Psoas muscle (tissue), 8 donors: ENCODE measurements at places on chromosomes 7 and 10.

DNA sequence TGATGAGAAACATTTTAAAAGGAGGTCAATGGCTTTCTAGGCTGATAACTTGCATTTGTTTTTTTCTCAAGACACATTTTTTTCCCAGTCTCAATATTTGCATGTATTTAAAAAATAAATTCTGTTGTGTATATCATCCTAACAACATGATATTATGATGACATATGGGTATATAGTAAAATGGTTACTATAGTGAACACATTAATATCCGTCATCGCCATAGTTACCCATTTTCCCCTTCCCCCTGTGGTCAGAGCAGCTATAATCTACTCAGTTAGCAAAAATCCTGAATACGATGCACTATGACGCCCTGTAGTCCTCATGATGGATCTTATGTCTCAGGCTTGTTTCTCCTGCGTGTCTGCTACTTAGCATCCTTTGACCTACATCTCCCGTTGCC, 60.9 kb upstream of the ZPBP start:
- DNase-seq, result no peak

DNA sequence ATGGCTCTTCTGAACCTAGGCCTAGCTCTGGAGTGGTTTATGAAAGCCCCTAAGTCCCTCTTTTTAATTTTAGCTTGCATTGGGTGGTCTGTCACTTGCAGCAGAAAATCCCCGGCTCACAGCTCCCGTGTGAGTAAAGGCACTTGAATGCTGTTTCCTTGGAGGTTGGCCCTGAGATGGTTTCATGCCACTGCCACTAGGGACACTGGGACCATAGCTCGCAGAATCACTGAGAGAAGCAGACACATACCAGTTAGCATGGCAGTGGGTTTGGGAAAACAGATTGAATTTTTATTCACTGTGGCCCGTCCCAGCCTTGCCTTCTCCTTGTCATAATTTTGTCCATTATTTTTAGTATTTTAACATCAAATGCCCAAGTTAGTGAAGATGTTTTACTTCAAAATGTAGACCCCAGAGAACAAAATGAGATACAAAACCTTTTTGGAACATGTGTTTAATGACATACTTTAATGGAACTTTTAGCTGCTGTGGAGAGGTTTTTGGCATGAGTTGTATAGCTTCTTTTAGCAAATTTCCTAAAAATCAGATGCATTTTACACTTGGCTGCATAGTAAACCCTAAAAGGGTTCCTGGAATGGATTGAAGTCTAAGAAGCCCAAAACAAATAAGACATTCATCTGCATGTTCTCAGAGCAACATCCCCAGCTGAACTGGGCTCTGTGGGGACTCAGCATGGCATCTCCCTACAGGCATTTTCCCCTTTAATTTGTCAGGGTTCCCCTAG, 259.7 kb upstream of the PITRM1 start:
- no peak for DNase-seq

DNA sequence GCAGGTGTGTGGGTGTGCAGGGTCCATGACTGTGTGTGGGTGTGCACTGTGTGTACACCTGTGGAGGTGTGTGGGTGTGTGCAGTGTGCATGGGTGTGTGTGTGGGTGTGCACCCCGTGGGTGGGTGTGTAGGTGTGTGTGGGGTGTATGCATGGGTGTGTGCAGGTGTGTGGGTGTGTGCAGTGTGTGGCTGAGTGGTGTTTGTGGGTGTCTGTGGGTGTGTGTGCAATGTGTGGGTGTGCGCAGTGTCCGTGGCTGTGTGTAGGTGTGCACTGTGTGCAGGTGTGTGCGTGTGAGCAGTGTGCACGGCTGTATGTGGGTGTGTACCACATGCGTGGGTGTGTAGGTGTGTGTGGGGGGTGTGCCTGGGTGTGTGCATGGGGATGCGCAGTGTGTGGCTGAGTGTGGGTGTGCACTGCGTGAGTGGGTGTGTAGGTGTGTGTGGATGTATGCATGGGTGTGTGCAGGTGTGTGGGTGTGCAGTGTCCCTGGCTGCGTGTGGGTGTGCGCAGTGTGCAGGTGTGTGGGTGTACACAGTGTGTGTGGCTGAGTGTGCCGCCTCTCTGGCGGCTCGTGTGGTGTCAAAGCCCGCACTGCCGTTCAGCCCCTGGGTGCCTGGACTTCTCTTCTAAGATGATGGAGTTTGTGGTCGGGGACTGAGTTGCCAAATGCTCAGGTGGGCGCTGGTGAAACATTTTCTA, 208.3 kb downstream of the DNAJB6 start:
- no peak for DNase-seq

- DNase-seq, result no peak
Observed at GRCh38 chr7:136637813-136638212, 230.6 kb upstream of the CHRM2 start.

GRCh38 chr10:23310404-23310803, 34.2 kb downstream of the C10orf67 start:
- DNase-seq, result no peak

GRCh38 chr7:10436302-10436701, 537.4 kb upstream of the PHF14 start:
- DNase-seq, result no peak

DNA sequence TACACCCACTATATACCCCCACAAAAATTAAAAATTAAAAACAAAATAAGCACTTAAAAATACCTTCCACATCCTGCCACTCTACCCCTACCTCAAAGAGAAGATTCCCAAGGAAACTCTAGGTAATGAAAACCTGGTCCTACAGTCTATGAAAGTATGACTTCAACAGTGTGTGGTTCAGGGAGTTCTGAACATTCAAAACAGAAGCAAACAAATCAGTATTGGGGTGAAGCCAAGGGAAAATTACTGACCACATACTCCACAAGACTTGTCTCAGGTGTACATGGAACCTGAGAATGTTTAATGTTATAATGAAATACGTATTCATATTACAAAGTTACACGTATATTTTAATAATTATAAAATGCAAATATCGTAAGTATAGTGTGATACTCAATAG, 20.3 kb upstream of the LIPM start:
- no peak for DNase-seq

GRCh38 chr7:115676080-115676479, 354.5 kb downstream of the TFEC start:
- DNase-seq, result no peak

DNA sequence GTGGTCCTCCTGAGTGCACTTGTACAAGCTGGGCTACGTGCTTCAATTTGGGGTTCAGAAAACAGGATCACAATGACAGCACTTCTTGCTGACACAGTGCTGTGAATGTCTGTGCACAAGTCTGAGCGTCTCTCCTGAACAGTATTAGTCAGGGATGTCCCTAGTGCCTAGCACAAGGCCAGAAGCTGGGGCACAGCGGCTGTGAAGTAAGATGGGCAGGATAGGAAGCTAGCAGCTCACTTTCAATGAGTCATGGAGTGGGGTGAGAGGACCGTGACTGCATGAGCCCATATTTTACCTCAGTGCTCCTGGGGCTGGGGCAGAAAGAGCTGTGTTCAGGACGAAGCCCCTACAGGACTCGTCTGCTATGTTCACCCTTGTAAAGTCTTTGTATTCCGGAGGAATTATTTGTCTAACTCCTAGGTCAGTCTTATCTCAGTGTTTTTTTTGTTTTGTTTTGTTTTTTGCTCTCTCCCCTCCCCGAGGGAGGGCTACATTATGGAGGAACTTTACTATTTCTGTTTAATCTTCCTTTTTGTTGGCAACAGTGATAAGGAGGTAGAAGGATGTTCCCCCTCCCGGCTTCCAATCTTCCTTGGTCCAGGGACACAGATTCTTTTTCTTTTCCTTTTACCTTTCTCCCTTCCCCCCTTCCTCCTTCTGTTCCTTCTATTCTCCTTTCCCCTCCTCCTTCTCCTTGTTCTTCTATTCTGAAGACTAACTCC, 2.8 kb upstream of the LRMDA start:
- DNase-seq, result no peak

GRCh38 chr10:97673736-97674525, 13.1 kb downstream of the AVPI1 start:
- no peak for DNase-seq

DNA sequence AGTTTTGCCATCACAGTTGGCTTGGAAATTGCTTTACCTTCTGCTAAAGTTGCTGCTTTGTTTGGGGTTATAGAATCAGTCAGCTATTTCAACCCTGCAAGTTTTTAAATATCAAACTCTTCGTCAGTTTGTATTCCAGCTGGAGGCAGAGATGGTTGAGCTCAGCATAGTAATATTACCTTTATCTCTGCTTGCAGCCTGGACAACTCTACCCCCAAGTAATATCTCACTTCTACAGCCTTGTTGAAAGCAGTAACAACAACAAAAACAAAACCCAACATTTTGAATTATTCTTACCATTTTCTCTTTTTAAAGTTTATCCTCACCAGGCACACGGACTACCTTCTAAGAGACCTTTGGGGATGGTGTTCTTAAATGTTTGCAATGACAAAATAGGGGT, 239.1 kb upstream of the PHF14 start:
- DNase-seq, result no peak

GRCh38 chr10:1320739-1321320, 264.6 kb downstream of the WDR37 start:
- DNase-seq, result no peak

DNA sequence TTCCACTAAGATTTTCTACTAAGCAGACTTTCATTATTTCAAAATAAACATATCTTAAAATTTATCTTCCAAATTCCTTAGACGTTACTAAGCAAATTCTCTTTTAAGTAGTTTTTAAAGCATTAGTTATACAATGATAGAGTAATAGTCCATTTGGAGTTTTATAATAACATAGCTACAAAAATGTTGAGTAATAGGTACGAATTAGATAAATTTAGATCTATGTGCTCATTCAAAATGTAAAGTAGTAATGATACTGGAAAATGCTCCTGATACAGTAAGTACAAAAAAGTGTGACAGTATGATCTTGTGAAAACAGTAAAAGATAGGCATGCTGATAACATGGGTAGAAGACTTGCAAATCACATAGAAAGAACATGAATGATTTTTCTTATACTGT, 4.5 kb downstream of the DMTF1 start:
- no peak for DNase-seq

GRCh38 chr10:64846700-64847099, 1325.5 kb downstream of the REEP3 start:
- no peak for DNase-seq

GRCh38 chr7:101494602-101495329, 132.1 kb downstream of the COL26A1 start:
- peak; percentile 17 for DNase-seq

- DNase-seq, result no peak
Observed at GRCh38 chr10:67650558-67650957, 45.4 kb downstream of the CTNNA3 start.

GRCh38 chr10:103676058-103676785, 179.2 kb downstream of the SH3PXD2A start:
- peak; percentile 68 for DNase-seq

DNA sequence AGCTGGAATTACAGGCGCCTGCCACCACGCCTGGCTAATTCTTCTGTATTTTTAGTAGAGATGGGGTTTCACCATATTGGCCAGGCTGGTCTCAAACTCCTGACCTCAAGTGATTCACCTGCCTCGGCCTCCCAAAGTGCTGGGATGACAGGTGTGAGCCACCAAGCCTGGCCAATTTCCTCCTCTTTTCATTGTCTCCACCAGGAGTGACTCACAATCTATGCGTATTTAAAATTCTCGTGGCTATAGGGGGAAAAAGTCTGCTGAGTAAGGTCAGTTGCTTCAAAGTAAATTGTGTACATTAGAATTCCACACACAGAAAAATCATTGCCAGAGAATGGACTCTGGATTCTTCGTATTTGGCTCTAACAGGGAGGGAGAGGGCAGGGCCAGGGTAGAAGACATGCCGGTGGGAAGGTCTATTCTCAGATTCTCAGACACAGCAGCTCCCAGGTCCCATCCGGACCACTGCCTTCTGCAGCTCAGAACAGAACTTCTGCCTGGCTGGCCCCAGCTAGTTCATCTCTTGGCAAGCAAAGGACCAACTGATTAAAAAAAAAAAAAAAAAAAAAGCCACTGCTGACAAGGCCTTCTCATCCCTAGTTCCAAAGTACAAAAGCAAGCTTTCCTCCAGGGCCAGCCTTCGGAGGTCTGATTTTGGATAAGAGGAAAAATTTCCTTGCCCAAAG, 22.2 kb downstream of the PSPH start:
- no peak for DNase-seq

DNA sequence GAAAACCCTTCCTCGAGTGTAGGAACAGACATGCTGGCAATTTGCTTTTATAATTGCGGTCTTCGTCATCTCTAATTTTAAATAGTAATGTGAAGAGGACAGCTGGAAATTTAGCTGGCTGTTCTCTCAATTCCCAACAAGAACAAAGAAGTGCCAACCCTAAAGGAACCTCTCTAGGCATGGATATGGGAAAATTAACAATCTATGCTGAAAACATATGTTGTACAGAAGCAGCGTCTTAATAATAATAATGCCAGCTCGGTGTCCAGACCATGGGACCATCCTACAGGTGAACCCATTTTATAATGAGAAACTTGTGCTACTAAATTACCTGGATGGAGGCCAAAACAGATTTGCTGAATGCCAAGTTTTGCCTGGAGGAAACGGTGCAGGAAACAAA, 641.4 kb upstream of the MGMT start:
- DNase-seq, result no peak

DNA sequence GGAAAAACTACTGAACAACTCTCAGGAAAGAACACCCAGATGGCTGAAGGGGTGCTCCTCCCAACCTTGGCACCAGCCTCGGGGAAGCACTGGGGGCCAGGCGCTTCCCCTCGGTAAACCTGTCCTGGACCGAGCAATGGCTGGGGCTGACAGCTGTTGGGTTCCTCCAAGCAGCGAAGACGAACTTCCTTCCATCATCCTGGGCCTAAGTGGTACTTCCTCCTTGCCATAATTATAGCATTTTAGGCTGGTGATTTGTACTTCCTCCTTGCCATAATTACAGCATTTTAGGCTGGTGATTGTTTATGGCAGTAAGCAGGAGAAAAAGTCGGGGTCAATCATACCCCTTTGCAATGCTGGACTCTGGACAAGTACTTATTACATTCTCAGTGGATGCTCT, 69.3 kb downstream of the MYOF start:
- DNase-seq, result no peak

- no peak for DNase-seq
Observed at GRCh38 chr7:136857573-136857972, 10.9 kb upstream of the CHRM2 start.

- DNase-seq, result no peak
Observed at GRCh38 chr7:19296617-19297016, 151.4 kb upstream of the FERD3L start.

- DNase-seq, result no peak
Observed at GRCh38 chr7:41942468-41943093, 239.7 kb upstream of the INHBA start.

- DNase-seq, result no peak
Observed at GRCh38 chr7:30683816-30684215, 1.6 kb upstream of the CRHR2 start.

- DNase-seq, result no peak
Observed at GRCh38 chr7:80413383-80413945, 98.4 kb downstream of the GNAT3 start.
